ENCODE measurements at places on chromosomes 5 and 9. TPM values are rescaled to one million over a fixed set of nuclear protein-coding genes. Genes with fewer than 3 reads are reported as not detected.

DNA sequence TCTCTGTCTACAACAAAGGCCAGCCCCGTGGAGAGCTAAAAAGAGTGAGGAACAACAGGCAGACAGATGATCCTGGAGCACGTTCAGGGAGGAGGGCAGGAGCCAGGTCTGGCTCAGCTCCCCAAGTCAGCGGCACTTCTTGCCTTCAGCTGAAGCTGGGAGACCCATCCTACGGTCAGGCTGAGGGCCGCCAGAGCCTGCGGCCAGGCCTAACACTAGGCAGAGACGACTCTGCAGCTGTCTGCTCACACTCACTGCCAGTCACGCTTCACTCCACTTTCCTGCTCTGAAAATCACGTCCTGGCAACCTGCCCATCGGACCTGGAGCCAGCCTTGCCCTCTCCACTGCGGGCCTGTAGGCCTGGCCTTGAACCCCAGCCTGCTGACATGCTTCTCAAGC, 160.9 kb upstream of the LHFPL2 start:
- no peak for DNase-seq

- DNase-seq = no peak
Measured at GRCh38 chr9:132585954-132586829, 3.8 kb downstream of the BARHL1 start.

- no peak for DNase-seq
Measured at GRCh38 chr5:85304524-85304923, 919.8 kb upstream of the EDIL3 start.

Gene NMUR2
- total RNA-seq = 0.87 TPM

Gene SLC6A19
- not detected for total RNA-seq

Gene ARSK
- total RNA-seq = 11.9 TPM

All from glomerular endothelial cell (primary cell).